ENCODE measurements at places on chromosomes 7 and 10.
A peak's percentile ranks its signal among the peaks of the same experiment; 100 is the strongest.

- peak; percentile 75 for DNase-seq
Measured at GRCh38 chr10:86400705-86401587, 34.4 kb upstream of the GRID1 start.

- DNase-seq: no peak
Measured at GRCh38 chr10:66999762-67000545, 74.1 kb downstream of the LRRTM3 start.

- no peak for DNase-seq
Measured at GRCh38 chr10:107159871-107160270, 4.6 kb downstream of the SORCS1 start.

- no peak for DNase-seq
Measured at GRCh38 chr7:150412016-150412415, 32.9 kb downstream of the ZNF775 start.

DNA sequence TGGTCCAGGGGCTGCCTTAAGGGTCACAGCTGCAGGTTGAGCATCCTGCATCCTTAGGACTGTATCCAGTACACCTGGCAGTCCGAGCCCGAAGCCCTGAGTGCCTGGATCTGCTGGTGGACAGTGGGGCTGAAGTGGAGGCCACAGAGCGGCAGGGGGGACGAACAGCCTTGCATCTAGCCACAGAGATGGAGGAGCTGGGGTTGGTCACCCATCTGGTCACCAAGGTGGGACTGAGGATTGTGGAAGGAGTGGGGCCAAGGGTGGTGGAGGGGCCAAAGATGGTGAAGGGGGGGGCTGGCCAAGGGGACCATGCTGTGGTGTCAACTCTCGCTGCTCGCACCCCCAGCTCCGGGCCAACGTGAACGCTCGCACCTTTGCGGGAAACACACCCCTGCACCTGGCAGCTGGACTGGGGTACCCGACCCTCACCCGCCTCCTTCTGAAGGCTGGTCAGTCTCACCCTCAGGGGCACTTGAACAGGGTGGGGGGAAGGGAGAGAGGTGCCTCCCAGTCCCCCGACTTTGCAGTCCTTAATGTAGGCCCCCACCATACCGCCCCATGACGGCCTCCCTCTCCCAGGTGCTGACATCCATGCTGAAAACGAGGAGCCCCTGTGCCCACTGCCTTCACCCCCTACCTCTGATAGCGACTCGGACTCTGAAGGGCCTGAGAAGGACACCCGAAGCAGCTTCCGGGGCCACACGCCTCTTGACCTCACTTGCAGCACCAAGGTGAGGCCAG lies 5.3 kb downstream of the NFKB2 start:
- no peak for DNase-seq

- no peak for DNase-seq
Measured at GRCh38 chr10:49231086-49231820, 43.1 kb upstream of the TMEM273 start.

DNA sequence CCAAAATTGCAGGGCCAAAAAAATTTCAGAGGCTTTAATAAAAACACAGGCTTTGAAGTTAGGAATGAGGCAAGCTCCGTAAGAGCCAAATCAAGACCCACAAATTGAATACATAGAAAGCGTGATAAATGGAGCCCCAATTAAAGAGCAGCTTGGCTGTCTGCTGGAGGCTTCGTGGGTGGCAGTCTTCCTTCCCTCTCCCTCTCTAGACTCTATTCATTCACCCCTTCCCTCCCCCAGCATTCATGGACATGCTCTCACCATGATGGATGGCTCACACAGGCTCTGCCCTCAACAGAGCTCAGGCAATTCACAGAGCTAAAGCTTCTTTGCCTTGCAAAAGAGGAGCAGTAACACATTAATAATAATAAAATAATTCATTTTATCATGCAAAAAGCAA lies 214.1 kb downstream of the HERPUD2 start:
- no peak for DNase-seq

GRCh38 chr10:123269017-123269552 lies 114.9 kb downstream of the BUB3 start:
- no peak for DNase-seq

DNA sequence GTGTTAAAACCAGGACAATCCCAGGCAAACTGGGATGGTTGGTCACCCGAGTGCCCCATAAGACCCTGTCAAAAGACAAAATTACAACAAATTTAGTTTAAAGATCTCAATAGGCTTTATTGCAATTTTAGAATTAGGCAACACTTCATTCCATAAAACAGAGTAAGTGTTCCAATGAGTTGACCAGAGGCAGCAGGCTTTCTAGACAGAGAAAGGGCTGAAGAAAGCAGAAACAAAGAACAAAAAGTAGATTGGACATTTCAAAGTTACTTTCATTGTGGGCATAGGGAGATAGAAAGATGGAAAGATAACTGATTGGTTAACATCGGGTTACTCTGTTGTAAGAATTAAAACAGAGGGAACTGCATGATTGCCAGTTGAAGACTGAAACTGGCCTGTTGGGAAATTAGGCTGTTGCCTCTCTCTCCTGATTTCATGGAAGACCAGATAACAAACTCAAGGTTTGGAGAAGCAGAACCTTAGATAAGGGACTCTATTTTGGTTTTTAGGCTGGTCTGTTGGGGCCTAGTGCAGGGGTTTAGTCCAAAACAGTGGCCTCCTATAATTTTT lies 36.3 kb downstream of the ENTPD1 start:
- DNase-seq: no peak

DNA sequence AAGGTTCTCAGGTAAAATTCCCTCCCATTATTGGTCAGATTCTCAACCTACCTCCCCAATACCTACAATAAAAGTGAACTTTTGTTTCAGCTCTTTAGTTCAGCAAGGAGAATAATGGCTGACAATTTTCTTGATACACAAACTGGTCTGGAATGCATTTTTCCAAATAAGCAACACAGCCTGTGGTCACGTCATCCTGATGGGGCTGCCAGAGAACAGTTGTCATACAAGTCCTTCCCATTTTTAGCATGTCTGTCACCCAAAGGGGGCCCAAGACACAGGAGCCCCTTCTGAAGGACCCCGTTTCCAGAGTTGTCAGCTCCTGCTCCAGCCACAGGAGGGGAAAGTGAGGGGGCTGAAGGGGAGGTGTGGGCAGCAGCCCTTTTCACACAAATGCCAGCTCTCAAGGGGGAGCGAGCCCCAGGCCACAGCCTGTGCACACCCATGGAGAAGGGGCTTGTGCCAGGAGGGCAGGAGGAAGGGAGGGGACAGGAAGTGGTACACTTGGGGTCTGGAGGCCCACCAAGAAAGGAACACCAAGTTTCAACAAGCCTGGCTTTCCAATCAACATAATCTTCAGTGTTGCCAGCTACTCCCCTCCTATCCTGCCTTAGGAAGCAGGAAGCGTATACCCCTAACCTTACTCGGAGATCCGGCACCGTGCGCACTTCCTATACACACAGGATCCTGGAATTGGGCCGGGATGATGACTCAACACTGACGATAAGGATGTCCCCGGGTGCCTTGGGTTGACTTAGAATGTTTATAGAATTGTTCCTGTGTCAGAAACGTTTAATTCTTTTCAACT lies 43.4 kb upstream of the PDLIM1 start:
- DNase-seq: no peak

- DNase-seq: no peak
Measured at GRCh38 chr7:157932498-157933218, 595.9 kb downstream of the DNAJB6 start.

DNA sequence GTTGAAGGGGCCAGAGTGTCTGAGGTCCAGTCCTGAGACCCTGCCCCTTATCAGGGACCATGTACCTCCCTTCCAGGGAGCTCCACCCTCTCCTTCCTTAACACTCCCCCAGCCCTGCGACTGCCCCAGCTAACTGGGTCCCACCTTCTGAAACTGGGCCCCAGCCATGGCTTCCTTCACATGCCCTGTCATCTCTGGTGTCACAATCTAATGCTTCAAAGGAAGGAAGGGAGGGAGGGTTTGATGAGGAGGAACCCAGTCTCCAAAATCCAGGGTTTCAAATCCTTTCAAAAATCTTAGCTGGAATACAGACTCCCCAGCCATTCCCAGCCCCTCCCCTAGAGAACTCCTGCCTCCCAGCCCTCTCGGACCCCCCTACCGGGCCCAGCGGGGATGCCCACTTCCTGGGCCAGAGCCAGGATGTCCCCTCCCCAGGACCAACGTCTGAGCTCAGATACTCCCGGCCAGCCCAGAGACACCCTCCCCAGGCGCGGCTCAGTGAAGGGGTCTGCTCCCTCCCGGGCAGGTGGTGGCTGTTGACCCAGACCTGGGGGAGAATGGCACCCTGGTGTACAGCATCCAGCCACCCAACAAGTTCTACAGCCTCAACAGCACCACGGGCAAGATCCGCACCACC lies 18.0 kb downstream of the C10orf105 start:
- DNase-seq: no peak

DNA sequence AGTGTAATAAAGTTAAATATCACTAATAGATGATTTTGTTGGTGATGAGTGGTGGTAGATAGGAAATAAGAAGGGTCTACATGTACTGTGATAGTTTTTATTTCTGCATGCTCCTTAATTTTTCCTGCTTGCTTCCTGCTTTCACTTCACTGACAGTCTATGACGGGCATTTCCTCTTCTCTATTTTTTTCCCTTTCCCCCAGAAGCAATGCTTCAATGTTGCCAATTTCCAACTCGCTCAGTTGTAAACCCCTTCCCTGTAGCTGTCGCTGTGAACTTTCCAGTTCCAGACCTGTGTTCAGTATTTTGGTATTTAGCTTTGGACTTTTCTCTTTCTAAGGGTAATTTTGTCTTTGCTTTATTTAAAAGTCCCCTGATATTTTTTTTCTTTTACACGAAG lies 123.5 kb upstream of the AGR3 start:
- no peak for DNase-seq

GRCh38 chr7:96187735-96188134 lies 134.2 kb downstream of the SLC25A13 start:
- DNase-seq: no peak

GRCh38 chr7:36395171-36395894 lies 5.7 kb downstream of the ANLN start:
- no peak for DNase-seq

DNA sequence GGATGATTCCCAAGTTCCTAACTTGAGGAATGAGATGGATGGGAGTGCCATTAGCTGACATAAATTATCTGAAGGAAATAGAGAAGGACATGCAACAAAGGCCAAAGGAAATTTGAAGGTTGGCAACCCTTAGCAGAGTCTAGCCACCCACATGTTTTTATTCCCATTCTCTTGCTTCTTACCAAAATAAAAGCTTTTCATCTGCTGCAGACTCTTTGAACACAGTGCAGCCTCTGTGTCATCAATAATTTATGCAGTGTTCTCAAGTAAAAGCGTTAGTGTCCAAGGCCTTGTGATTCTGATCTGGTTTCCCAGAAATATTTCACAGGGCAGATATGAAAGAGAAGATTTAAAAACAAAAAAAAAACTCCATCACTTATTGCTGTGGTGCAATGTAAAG lies 98.5 kb downstream of the ST7 start:
- no peak for DNase-seq

DNA sequence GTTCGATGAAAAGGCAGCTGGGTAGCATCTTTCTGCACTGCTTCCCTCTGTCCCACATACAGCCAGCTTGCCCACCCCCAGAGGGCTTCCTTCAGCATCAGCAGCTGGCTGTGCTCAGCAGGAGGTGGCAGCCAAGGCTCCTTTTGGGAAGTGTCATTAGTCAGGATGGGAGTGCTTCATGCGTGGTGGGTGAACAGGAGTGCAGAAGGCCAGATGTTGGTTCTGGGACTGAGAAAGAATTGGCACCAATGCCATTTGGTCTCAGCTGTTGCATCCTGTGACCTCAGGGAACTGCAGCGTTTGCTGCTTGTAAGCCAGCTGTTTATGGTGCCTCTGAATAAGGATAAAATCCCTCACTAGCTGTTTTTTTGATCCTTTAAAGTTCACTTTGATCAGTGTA lies 131.1 kb upstream of the SORCS3 start:
- DNase-seq: no peak

- no peak for DNase-seq
Measured at GRCh38 chr10:127939786-127940330, 33.0 kb downstream of the PTPRE start.

- no peak for DNase-seq
Measured at GRCh38 chr10:71920540-71921323, 43.5 kb upstream of the CHST3 start.

DNA sequence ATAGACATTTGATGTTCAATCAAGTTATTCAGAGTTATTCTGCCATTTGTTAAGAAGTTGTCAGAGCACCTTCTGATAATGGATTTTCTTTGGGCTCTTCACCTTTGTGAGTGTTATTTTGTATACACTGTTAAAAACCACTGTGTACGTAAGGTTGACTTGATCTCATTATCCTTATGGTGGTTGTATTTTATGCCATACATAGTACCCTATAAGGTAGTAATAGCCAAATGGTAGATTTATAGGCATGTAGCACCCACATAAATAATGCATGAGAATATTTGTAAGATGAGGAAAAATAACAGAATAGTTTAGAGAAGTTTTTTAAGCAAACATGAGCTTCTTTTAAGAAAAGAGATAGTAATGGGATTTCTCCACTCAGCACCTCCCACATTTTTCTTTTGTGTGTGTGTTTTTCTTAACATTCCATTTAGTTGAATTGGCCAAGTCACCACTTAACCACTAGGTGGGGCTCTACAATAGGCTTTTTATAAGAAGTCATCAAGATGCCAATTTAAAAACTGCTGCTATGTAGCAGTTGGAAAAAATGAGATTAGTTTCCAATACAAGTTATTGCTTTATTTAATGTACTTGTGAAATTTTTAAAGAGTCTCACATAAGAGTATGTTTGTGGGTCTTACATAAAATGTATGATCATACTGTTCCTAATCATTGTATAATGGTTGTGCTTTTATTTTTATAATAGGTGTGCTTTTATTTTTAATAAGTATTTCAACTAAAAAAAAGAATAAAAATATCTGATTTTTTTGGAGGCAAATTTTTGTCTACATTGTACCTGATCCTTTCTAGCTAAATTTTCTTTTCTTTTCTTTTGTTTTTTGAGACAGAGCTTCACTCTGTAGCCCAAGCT lies 41.1 kb upstream of the STMP1 start:
- DNase-seq: no peak

- DNase-seq: no peak
Measured at GRCh38 chr10:85598646-85599045, 767.9 kb downstream of the GRID1 start.

DNA sequence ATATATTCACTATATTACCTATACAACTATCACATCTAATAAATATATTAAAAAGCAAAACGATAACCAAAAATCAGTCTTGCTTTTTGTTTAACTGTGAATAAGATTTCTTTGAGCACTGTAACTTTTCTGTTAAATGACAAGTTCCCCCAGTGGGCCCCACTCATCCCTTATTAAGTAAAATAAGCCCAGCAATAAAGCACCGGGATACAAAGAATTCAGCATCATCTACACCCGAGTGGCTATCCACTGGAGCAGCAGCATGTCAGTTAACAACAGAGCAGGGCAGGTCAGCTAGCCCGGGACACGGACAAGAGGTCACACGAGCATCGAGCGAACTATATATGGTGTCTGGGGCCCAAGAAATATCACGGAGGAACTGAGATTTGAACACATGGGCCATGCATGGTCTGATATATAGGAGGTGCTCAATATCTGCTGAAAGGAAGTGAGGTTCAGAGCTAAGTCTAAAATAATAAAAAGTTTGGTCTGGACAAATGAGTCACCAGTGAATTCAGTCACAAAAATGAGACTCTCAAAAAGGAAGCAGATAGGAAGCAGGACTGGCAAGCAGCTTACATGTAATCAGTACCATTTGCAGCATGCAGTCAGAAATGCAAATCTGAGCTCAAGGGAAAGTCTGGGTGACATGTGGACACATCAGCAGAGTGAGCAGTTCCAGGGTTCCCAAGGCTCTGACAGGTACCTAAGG lies 4.1 kb downstream of the ERCC6 start:
- peak; percentile 78 for DNase-seq

GRCh38 chr10:80501913-80502521 lies 35.7 kb upstream of the SH2D4B start:
- no peak for DNase-seq

- no peak for DNase-seq
Measured at GRCh38 chr7:37332243-37333016, 116.2 kb downstream of the ELMO1 start.
